GM04504 (cell line): ENCODE measurements at places on chromosomes 12 and 14.

- DNase-seq = no peak
Observed at GRCh38 chr12:121829250-121829918, 25.6 kb downstream of the SETD1B start.

DNA sequence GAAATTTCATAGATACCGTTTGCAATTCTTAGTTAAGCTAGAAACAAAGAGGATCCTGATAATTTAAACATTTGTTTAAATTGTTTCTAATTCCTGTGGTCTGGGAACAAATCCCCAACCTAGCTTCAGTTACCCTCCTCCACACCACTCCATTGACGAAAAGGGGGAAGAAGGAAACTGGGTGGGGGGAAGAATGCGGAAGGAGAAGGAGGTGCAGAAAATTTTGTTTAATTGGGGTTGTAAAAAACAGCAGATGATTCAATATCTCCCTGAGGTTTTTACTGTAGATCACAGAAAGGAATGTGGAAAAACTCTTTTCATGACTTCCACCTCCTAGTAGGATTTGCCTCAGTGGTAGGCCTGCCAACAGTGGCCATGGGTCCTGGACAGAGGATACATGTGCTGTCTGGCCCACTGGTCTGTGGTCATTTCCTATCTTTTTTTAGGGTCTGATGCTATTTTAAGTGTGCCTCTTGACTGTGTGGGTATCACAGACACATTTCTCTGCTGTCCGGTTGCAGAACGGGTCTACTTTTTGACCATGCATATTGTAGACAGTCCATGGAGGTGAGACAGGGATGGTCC is 122.9 kb upstream of the PCED1B start:
- no peak for DNase-seq

DNA sequence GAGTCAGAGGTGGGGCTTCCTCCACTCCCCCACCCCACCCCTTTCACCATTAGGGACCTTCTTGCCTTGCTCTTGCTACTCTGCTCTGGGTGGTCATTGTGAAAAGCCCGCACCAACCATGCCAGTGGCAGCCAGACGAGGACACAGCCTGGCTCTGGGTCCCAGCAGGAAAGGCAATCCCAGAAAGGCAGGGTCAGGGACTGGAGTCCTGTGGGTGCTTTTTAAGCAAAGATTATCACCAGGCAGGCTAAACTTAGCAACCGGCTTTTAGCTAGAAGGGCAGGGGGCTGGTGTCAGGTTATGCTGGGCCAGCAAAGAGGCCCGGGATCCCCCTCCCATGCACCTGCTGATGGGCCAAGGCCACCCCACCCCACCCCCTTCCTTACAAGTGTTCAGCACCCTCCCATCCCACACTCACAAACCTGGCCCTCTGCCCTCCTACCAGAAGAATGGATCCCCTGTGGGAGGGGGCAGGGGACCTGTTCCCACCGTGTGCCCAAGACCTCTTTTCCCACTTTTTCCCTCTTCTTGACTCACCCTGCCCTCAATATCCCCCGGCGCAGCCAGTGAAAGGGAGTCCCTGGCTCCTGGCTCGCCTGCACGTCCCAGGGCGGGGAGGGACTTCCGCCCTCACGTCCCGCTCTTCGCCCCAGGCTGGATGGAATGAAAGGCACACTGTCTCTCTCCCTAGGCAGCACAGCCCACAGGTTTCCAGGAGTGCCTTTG is 1.2 kb upstream of the GAPDH start:
- DNase-seq = peak; percentile 46

DNA sequence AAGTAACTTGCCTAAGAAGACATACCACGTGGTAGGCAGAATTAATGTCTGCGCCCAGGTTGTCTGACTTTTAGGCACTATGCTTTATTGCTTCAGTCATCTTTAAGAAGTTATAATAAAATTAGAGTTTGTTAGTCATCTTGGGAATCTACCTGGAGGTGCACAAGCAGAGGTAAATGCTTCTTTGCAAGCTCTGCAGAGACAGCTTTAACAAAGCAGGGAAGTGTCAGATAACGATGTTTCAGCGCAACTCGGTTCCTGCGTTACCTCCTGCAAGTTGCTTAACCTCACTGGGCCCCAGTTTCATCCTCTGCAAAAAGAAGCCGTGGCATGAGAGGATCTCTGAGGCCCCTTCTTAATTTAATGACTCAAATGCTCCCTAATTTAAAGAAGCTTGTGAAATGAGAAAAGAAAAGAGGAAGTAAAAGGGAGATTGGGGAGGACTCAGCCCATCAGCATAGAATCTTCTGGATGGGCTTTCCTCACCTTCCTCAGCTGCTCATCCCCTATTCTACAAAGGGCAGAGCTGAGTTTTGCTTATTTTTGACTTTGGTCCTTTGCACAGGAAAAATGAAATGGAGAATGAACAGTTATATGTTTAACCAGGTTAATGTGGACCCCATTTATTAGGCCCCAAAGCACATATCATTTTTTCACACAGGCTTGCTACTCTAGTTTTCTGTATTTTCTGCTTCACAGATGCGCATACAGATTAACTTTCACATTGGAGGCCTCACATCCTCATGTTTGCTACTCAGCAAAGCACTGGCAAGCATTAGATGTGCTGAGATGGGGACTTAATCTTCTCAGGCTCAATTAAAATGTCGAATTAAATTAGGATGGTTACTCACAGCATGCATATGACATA is 5.1 kb downstream of the ARHGDIB start:
- no peak for DNase-seq

- DNase-seq = peak; percentile 78
Observed at GRCh38 chr12:12704593-12705230, 8.7 kb upstream of the GPR19 start.

GRCh38 chr12:126355346-126355745 is 1290.1 kb downstream of the AACS start:
- no peak for DNase-seq

GRCh38 chr12:109500406-109501185 is 23.2 kb downstream of the UBE3B start:
- DNase-seq = no peak

DNA sequence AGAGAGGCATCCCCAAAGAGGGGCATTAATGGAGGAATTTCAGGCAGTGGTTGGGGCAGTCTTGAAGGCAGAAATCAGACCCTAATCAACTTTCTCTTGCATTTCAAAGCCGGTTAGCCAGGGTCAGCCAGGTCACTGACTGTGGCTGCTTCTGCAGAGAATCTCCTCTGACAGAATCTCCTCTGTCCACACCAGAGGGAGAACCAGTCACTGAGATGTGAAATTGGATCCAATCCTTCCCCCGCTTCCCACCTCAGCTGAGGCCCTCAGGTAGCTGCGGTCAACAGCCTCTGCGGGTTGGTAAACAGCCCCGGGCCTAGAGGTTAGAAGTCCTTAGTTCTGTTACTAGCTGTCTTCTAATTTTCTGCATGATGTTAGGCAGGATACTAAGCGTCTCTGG is 39.8 kb upstream of the NUAK1 start:
- DNase-seq = no peak

DNA sequence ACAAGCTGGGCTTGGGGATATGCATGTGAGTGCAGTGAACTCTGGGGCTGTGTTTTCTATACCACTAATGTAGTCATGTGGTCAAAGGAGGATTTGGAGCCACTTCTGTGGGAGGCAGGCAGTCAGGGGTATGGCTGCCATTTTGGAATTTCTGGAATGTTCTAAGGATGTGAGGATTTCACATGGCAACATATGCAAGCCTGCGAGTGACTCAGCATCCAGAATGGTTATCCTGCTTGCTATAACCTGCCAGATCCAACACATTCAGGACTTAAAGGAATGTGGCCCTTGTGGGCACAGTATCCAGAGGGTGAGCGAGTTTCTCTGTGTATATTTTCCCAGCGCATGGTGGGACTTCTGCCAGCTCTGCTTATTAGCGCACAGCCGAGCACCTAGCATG is 249.2 kb upstream of the PWP1 start:
- no peak for DNase-seq

- no peak for DNase-seq
Observed at GRCh38 chr12:110661337-110661972, 27.5 kb downstream of the HVCN1 start.

- no peak for DNase-seq
Observed at GRCh38 chr14:93207468-93208308, 632 bp downstream of the UBR7 start.

- no peak for DNase-seq
Observed at GRCh38 chr12:110565894-110566871, 16.9 kb downstream of the PPTC7 start.

GRCh38 chr14:50303744-50304471 is 8.1 kb downstream of the L2HGDH start:
- no peak for DNase-seq

- DNase-seq = no peak
Observed at GRCh38 chr14:89351516-89352404, 65.3 kb downstream of the FOXN3 start.

DNA sequence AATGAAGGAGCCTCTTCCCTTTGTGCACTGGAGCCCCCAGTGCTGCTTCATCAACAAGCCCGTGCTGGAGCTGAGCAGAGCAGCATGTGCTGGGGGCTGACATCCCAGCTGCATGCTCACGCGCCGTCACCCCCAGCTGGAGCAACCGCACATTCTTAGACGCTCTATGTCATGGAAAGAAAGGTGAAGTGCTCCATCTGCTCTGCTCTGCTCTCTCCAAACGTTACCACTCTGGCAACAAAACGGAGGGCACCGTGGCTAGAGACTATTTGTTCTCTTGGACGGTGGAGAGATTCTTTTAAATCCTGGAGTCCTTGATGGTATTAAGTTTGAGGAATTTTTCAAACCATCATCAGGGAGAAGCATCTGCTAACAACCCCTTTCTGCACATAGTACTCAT is 208.4 kb downstream of the C12orf75 start:
- DNase-seq = no peak

DNA sequence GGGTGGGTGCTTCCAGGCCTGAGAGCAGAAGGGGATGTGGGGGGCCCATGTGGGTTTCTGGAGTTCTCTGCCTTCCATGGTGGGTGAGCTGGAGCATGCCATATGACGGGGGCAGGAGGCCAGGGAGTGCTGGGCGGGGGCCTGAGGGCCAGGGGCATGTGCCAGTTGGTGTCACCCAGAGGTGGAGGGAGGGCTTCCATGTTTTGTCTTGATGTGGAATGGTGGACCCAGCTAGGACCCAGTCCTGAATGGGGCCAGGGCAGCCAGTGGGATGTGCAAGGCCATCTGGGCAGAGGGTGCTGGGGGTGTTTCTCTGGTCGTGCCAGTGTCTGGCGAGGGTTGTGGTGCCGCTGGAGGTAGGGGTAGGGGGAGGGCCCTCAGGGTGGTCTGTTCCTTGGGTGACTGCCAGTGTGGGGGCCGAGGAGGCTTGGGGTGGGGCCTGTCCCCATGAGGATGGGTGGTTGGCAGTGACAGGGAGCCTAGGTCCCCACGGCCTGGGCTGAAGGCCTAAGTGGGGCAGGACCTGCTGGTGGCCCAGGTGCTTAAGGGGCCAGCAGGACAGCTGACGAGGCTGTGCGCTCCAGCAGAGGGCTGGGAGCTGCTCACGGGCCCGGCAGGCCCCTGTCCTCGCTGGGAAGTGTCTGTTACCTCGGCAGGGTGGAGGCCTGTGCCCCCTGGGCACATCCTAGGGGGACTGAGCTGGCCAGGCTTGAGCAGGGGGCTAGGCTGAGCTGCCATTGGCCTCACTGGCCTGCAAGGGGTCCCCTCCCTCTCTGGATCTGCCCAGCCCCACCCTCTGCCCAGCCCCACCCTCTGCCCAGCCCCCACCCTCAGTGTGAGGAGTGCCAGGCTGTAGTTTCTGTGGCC is 26.8 kb downstream of the CEP170B start:
- no peak for DNase-seq

DNA sequence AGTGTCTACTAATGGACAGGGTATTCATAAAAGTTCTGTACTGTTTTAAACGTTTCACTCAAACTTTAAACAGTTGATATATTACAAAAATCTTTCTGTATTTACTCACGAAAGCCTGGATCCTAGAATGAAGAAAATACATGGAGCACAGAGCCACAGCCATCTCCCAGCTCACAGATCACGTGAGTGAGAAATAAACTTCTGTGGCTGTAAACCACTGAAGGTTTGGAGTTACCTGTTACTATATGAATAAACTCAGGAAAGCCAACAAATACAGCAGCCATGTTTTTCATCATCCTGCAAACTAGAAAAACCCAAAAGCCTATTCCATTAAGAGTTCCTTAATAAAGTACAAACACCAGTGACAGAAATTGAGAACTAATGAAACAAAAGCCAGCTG is 867 bp upstream of the TDG start:
- no peak for DNase-seq

GRCh38 chr14:61644175-61644574 is 51.1 kb upstream of the HIF1A start:
- DNase-seq = no peak

- peak; percentile 86 for DNase-seq
Observed at GRCh38 chr14:96146131-96146771, 58.4 kb upstream of the BDKRB2 start.

- no peak for DNase-seq
Observed at GRCh38 chr12:60078026-60078425, 482.2 kb downstream of the SLC16A7 start.

DNA sequence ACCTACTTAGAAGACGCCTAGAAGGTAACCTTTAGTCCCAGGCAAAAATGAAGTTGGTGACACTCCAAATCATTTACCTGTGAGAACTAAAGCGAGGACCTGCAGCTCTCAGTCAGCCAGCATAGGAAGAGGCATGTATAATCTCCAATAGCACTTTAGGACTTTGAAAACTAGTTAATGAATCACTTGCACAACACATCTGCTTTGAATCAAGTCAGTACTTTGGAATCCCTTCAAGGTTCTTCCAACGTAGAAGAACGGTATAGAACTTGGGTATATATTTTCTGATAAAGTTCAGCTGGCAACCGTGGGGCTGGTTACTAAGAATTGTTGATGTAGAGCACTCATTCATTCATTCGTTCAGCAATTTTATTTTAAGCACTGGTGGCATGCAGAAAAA is 251.9 kb downstream of the TMEM132D start:
- no peak for DNase-seq

GRCh38 chr14:93456356-93456755 is 25.6 kb downstream of the UNC79 start:
- DNase-seq = no peak

DNA sequence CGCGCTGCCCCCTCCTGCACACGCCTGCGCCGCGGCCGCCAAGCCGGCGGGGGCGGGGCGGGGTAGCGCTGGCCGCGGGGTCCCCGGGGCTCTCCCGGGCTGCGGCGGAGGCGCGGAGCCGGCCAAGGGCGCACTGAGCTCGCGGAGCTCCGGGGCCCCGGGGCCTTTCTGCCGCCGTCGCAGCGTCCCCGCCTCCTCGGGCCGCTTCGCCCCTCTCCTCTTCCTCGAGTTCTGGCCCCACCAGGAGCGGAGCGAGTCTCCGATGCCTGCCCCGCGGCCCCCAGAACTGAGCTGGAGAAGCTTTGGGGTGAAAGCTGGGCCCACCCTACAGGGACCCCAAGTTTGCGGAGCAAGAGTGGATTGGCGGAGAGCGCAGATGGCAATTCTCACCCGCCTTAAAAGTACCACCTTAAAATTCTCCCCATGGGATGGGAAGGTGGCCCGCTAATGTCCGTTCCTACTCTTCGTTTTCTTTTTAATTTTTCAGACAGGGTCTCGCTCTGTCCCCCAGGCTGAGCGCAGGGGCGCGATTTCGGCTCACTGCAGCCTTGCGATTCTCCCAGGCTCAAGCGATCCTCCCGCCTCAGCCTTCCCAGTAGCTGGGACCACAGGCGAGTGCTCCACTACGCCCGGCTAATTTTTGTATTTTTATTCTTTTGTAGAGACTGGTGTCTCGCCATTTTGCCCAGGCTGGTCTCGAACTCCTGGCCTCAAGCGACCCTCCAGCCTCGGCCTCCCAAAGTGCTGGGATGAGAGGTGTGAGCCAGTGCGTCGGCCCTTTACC is 129.6 kb downstream of the NDUFA12 start:
- no peak for DNase-seq

GRCh38 chr12:31026202-31026601 is 47.5 kb upstream of the DDX11 start:
- DNase-seq = no peak

- no peak for DNase-seq
Observed at GRCh38 chr12:55396326-55396725, 4.0 kb upstream of the OR6C65 start.
